Stimulated activated CD4-positive, alpha-beta T cell treated with anti-CD3 and anti-CD28 coated beads, TNF-alpha, amount 100 ng/mL, for 1 hour (primary cell): ENCODE measurements at places on chromosomes 6 and 20.

DNA sequence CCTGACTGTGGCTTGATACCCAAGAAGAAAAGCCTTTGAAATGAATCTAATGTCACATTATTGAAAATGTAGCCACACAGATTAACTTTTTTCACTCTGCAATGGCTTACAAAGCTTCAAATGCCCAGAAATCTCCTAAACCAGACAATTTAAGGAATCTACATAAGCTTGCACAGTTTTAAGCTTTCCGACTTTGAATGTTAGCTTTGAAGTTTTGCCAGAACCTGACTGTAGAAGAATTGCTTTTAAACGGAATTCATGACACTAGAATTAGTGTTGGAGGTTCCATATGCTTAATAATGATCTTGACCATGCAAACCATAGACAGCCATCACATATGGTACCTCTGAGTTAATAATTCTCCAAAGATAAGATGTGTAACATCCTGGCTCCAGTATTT, 798.5 kb upstream of the EPHA7 start:
- no peak for DNase-seq

GRCh38 chr6:106451439-106451838, 90.9 kb downstream of the CRYBG1 start:
- DNase-seq = no peak

DNA sequence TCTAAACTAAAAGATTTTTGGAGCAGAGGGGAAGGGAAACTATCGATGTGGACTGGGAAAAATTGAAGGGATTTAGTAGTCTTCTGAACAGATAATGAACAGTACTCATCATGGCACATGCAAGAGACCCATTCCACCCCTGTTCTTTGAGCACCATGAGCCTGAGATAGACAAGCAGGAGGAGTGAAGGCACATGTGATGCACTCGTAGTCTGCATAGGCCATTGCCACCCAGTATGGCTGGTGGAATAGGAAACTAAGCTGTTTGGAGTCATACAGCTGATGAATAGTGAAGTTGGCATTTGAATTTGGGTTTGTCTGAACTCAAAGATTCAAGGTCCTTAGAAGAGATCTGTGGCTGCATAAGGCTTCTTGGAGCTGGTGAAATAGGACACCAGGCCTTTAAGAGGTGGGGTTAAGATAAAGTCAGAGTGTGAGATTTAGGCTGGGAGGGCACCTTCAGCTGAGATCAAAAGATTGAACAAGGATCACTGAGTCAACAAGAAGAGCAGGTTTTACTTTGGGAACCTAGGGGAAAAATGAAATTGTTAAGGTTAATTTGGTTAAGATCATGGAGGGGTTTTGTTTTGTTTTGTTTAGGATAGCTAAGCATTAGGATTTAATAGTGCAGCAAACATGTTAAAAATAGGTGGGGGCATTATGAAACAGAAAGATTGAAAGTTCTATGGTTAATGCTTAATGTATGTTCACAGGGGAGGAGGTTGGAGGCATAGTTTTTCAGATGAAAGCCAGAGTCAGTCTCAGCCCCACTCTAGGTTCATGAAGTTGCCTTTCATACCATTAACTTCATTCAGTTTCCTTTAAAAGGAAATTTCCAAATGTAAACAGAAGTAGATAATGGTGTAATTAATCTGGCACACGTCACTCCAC, 148.8 kb downstream of the ARID1B start:
- DNase-seq = no peak

- DNase-seq = no peak
Measured at GRCh38 chr20:36956674-36957073, 5.2 kb upstream of the SAMHD1 start.

DNA sequence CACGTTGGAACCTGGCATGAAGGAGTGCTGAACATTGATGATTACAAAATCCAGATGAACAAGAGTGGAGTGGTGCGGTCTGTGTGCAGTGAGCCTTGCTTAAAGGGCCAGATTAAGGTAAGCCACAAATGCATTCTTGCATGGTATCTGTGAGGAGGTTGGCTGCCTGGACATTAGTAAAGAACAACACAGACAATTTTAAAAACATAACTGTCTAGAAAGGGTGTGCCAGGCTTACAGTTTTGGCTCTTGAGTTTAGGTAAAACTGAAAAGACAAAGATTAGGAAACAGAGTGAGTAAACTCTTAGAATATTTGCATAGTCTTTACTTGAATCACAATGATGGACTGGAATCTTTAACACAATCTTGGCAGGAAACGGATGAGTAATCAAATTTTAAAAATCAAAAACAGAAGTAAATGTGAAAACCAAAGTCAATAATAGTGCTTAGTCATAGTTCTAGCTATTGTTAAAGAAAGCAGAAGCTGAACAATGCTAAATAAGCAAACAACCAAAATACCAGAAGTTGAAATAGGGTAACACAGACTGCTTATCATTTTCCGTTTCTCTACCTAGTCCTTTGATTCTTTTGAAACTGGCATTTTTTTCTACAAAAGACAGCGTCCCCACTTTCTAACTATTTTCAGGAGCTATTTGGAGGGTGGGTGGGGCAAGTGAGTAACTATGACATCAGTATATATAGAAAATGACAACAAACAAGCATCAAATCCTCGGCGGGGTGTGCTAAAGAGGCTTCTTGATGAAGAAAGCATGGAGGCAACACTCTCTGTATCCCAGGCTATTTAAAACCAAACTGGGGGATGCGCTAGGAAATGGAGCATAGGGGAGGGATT, 185.8 kb upstream of the RAB32 start:
- no peak for DNase-seq

DNA sequence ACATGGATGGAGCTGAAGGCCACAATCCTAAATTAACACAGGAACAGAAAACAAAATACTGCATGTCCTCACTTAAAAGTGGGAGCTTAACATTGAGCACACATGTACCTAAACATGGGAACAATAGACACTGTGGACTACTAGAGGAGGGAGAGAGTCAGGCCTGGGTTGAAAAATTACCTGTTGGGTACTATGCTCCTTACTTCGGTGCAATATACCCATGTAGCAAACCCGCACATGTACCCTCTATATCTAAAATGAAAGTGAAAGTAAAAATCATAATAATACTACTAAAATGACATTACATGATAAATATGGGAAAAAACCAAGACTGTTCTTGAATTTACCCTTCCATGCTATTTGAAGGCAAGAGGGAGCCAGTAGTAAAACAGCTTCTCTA, 1273.8 kb upstream of the ADGRB3 start:
- no peak for DNase-seq

- no peak for DNase-seq
Measured at GRCh38 chr20:35833241-35833640, 61.4 kb downstream of the PHF20 start.

GRCh38 chr20:36465109-36466080, 75.9 kb upstream of the MYL9 start:
- no peak for DNase-seq

GRCh38 chr6:69179681-69180080, 544.6 kb downstream of the ADGRB3 start:
- no peak for DNase-seq

GRCh38 chr20:9398882-9399281, 115.5 kb upstream of the LAMP5 start:
- no peak for DNase-seq

GRCh38 chr6:91860541-91861335, 1273.9 kb upstream of the MAP3K7 start:
- no peak for DNase-seq

DNA sequence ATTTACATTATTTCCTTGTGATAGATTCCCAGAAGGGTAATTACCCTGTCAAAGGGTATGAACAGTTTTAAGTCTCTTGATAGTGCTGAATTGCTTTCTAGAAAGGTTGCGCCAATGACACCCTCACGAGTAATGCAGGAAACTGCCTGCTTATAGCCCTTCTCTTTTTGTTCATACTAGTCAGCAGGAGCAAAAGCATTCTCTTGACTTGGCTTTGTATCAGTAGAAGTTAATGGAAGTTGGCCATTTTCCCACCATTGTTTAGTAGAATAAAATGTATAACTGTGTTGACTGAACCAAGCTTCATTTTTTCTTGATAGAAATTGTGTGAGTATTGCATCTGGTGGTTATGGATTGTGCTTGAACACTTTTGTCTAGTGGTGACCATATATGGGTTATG, 100.1 kb downstream of the FARS2 start:
- DNase-seq = no peak

DNA sequence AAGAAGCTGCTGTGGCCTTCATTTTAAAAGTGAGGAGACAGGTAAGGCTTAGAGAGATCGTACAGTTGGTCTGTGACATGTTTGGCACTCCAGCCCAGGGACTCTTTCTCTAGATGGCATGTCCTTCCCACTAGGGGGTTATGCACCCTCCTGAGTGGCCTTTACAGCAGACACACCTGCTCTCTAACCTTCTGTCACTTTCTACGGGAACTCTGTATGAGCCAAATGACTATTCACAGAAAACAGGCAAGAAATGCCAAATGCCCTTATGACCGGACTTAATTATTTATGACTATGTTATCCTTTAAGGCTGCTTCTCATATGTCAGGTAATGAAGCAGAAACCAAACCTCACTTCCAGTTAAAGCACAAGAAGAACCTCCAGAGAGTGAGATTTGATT, 91.2 kb downstream of the MAP3K5 start:
- no peak for DNase-seq

GRCh38 chr20:3164043-3164762, 4.5 kb upstream of the FASTKD5 start:
- no peak for DNase-seq

- DNase-seq = no peak
Measured at GRCh38 chr6:125950293-125950692, 6.3 kb upstream of the HINT3 start.

GRCh38 chr6:117156741-117157140, 108.6 kb upstream of the VGLL2 start:
- no peak for DNase-seq

GRCh38 chr6:98977671-98978292, 30.0 kb upstream of the FBXL4 start:
- no peak for DNase-seq

DNA sequence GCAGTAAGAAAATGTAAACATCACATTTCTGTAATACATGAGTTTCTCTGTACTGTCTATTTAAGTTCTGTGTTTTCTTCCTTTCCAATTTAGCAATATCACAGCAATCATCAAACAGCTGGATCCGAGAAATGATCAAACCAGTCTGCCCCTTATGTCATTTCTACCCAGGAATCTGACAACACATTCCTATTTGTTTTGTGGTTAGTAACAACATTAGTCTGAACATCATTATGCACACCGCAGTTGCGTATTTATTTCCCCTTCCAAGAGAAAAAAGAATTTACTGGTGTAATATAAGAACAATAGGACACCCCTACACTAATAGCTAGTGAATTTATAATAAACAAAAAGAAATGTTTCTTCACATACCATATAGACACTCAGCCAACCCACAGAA, 179.5 kb downstream of the BTBD9 start:
- no peak for DNase-seq

DNA sequence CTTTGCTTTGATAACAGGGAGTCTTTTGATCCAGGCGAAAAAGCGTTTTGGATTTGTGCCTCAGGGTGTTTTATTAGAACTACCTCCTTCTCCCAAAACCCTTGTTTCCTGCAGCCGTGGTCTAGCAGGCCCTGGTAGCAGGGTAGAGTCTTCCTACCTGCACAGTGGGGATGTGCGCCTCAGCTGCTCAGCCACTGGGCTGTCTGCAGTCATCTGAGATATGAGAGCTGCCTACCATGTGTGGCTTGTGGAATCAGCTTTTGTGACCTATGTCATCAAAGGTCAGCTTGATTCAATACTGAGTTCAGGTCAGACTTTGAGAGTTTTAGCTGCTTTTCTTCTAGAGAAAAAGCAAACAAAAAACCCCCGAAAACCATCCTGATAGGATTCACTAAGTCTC, 279.5 kb downstream of the CLIC5 start:
- no peak for DNase-seq

- DNase-seq = no peak
Measured at GRCh38 chr6:139531148-139532115, 157.0 kb upstream of the CITED2 start.

GRCh38 chr6:14985366-14985765, 260.5 kb upstream of the JARID2 start:
- no peak for DNase-seq

DNA sequence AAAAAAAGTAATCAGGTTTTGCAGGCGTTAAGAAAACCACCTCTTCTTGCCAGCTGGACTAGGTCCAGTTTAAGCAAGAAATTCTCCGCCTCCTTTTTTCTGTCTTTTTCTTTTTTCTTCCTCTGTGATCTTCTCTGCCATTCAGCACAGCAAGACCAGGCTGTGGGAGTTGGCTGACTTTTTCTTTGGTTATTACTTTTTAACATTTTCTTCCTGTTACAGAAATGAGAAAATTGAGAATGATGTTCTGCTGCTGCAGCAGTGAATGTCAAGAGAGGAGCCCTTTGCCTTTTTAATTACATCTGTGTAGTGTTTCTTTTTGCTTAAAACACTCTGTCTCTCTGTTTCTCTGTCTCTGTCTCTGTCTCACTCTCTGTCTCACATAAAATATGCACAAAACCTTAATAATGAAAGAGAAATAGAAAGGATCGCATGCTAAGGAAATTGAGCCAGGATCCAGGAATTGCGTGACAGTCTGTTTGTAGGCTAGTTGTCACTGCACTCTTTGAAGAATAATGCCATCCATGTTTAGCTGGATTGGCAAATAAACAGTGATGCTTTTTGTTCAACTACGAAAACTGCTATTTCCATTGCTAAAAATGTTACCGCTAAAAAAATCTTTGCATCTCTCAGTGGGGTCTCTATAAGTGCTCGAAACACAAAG, 103.2 kb upstream of the SUPT3H start:
- no peak for DNase-seq

GRCh38 chr6:126792340-126793085, 326.0 kb upstream of the RSPO3 start:
- DNase-seq = no peak

- no peak for DNase-seq
Measured at GRCh38 chr6:30711758-30712380, 5.2 kb downstream of the MDC1 start.

DNA sequence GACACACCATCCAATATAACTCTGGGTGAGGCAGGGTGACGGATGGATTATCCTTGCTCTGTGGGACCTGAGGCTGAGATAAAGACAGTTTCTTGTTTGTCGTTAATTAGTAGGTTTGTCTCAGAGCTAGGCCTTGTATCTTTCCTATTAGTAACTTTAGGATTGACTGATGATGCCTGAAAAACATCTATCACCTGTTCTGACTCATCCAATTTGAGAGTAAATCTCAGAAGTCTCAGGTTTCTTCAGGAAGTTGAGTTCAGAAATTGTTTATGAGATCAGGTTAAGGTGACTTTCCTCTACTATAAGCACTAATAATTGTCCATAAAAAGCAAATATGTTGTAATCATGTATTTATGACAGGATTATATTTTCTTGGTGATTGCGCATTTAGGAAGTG, 129.5 kb upstream of the SUPT3H start:
- no peak for DNase-seq
